ENCODE measurements at places on chromosomes 3 and 15. TPM values are rescaled to one million over a fixed set of nuclear protein-coding genes. Genes with fewer than 3 reads are reported as not detected.

CLRN1 gene
- total RNA-seq, result not detected

ABHD6 gene
- 17.0 TPM for total RNA-seq

DNA sequence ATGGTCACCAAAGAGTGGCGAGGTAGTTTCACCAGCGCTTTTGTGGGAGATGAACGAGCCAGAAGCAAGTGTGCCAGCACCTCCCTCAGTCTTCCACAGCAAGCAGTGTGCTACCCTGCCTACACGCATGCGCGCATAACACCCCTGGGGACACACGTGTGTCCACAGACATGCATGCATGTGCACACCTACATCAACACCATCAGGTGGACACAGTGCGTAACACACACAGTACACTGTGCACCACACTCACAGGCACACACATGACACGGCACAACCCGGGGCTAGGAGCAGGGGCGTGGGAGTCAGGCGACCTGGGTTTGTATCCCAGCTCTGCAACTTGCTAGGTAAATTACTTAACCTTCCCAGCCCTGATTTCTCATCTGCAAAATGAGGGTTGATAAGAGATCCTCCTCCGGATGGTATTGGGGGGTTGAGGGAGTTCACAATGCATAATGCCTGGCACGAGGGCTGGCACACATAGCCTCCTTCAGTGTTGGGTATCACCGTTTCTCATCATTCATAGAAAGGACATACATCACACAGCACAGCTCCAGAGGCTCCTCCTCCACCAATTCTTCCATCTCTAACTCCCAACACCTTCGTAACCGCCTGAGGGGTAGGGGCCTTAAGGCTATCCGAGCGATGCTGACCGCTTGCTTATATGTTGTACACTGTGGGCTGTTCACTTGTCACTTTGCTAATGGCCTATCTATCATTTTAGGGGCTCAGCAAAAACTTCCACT lies 174.9 kb downstream of the SMAD6 start:
- no peak overlapping the region for H3K4me3 ChIP-seq
- peak; percentile 89 for DNase-seq
- H3K36me3 ChIP-seq, result no peaks in the 10 kb centered on the region
- no peaks in the 10 kb centered on the region for H3K27me3 ChIP-seq
- no peak overlapping the region for H3K27ac ChIP-seq

GRCh38 chr3:72082186-72082715 lies 297.3 kb upstream of the PROK2 start:
- no peaks in the 10 kb centered on the region for H3K27me3 ChIP-seq
- peak overlapping the region; percentile 30 for H3K27ac ChIP-seq
- H3K36me3 ChIP-seq, result no peaks in the 10 kb centered on the region

DNA sequence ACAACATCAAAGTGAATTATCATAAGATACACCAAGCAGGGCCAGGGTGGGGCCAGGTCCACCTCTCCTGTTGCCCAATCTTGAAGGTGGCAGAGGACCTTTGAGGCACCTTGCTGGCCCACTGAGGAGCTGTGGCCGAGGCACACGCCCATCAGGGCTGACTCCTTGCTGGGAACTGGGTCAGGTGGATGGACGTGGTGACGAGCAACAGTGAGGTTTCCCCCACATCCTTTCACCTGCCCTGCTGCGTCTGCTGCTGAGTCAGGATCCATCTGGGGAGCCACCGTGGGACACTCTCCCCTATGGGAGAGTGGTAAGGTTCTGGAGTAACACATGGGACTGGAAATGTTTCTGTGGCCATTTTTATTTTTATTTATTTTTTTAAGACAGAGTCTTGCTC lies 17.3 kb upstream of the FURIN start:
- no peaks in the 10 kb centered on the region for H3K4me1 ChIP-seq
- no peak for DNase-seq
- no peaks in the 10 kb centered on the region for H3K27me3 ChIP-seq
- H3K27ac ChIP-seq, result no peak overlapping the region
- H3K4me3 ChIP-seq, result no peak overlapping the region

PTH1R gene
- total RNA-seq, result 2.1 TPM

DNA sequence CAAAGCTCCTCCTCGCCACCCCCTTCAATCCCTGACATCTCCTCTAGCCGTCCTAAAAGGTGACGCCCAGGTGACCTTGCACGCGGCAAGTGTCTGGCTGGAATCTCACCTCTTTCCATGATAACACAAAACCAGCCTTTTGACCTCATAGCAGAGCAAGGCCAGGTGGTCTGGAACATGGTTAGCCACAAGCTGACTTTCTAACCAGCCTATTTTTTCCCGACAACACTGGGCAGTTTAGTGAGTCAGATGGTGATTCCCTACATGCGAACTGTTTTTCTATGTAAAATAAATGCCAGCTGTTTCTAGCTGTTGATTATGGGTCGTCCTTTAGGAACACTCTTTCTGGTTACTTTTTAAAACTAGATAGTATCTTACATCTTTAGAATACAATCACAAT lies 243.0 kb downstream of the CD47 start:
- DNase-seq, result no peak
- no peaks in the 10 kb centered on the region for H3K36me3 ChIP-seq
- no peak overlapping the region for H3K27ac ChIP-seq
- H3K4me3 ChIP-seq, result no peak overlapping the region
- H3K4me1 ChIP-seq, result no peaks in the 10 kb centered on the region

DNA sequence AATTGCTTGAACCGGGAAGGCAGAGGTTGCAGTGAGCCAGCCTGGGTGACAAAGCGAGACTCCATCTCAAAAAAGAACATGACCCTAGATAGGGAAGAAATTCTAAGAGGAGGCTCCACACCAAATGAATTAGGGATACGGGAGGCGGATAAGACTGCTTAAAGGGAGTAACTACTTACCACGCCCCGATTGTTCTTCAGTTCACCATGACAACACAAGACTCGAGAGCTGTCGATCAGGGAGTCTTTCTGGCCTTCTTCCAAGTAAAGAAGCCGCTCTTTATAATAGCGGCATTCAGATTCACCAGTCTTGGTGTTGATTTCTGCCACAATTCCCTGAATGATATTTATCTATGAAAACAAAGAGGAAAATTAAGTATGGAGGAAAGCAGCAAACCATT lies 53.9 kb upstream of the TASOR start:
- no peaks in the 10 kb centered on the region for H3K27me3 ChIP-seq
- H3K27ac ChIP-seq, result no peak overlapping the region
- DNase-seq, result no peak
- H3K4me3 ChIP-seq, result no peak overlapping the region
- H3K36me3 ChIP-seq, result peaks cover 36% of the 10 kb centered on the region
- H3K4me1 ChIP-seq, result no peaks in the 10 kb centered on the region

GRCh38 chr3:149391960-149392359 lies 14.5 kb upstream of the TM4SF1 start:
- no peak overlapping the region for H3K27ac ChIP-seq
- peaks cover 10% of the 10 kb centered on the region for H3K4me1 ChIP-seq
- H3K27me3 ChIP-seq, result no peaks in the 10 kb centered on the region
- H3K4me3 ChIP-seq, result no peak overlapping the region
- DNase-seq, result no peak

GRCh38 chr3:159619341-159619885 lies 369.2 kb upstream of the IL12A start:
- H3K36me3 ChIP-seq, result no peaks in the 10 kb centered on the region
- no peak overlapping the region for H3K4me3 ChIP-seq
- DNase-seq, result no peak
- H3K27ac ChIP-seq, result no peak overlapping the region

DNA sequence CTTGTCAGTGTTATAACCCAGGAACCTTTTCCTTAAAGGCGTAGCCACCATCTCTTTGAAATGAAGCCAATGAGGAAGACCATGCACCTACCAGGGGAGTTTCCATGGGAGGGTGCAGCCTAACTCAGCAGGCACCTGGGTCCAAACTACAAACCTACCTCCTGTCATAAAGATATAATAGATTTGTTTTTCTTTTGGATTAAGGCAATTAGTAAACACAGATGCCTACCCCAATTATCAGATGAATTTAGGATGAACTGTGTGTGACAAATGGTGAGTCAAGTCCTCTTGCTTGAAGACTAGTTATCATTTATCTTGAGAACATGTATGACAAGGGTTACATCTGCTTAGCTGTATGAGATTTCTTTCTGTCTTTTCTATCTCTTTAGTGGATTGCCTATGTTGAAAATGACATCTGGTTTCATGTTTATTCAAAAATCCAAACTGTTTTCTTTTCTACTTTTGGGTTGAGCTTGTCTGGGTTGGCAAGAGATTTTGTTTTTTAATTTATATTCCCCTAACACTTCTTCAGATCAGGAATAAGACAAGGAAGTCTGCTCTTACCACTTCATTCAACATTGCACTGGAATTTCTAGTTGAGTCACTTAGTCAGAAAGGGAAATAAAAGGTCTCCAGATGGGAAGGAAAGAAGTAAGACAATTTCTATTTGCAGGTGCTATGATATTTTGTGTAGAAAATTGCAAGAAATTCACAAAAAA lies 149.9 kb downstream of the NEK10 start:
- no peak overlapping the region for H3K27ac ChIP-seq
- no peaks in the 10 kb centered on the region for H3K4me1 ChIP-seq
- DNase-seq, result no peak
- no peaks in the 10 kb centered on the region for H3K27me3 ChIP-seq
- no peaks in the 10 kb centered on the region for H3K36me3 ChIP-seq

- DNase-seq, result no peak
- no peaks in the 10 kb centered on the region for H3K27me3 ChIP-seq
- no peak overlapping the region for H3K27ac ChIP-seq
- no peaks in the 10 kb centered on the region for H3K4me1 ChIP-seq
These were observed 151.0 kb upstream of the MLF1 start for GRCh38 chr3:158419820-158420653.

Measured in esophagus muscularis mucosa (tissue), 4 donors.